ENCODE measurements at places on chromosomes 5 and 9.
A peak's percentile ranks its signal among the peaks of the same experiment; 100 is the strongest.

GRCh38 chr5:122942164-122942914 is 94.2 kb downstream of the PPIC start:
- DNase-seq = no peak

DNA sequence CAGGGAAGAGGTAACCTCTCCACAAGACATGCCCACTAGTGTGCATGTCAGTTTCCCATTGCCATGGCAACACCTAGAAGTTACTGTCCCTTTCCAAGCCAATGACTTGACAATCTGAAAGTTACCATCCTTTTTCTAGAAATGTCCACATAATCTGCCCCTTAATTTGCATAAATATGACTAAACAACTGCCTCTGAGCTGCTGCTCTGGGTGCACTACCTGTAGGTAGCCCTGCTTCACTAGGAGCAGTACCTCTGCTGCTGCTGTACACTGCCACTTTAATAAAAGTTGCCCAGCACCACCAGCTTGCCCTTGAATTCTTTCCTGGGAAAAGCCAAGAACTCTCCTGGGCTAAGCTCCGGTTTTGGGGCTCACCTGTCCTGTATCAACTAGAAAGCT is 392.4 kb downstream of the NTRK2 start:
- DNase-seq = no peak

DNA sequence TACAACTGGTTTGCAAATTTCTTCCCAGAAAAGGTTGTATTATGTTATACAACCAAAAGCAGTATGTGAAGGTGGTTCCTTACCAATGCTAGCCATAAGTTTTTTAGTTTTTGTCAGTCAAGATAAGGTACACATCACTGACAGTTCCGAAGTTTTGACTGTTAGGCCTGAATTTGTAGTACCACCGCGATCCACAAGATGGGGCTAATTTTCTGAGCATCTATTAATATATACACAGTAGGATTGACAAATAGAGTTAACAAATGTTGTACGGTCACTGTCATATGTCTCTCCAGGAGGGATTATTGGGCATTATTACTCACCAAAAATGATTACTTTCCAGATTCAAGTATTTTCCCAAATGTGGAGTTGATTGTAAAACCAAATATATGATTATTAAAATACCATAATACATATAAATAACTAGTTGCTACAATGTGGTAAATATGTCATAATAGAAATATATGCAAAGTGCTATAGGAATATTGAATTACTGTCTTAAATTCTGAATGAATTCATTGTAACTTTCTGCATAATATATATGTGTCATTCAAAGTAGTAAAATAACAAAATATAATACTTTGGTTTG is 28.4 kb upstream of the LRRC19 start:
- peak; percentile 56 for DNase-seq

DNA sequence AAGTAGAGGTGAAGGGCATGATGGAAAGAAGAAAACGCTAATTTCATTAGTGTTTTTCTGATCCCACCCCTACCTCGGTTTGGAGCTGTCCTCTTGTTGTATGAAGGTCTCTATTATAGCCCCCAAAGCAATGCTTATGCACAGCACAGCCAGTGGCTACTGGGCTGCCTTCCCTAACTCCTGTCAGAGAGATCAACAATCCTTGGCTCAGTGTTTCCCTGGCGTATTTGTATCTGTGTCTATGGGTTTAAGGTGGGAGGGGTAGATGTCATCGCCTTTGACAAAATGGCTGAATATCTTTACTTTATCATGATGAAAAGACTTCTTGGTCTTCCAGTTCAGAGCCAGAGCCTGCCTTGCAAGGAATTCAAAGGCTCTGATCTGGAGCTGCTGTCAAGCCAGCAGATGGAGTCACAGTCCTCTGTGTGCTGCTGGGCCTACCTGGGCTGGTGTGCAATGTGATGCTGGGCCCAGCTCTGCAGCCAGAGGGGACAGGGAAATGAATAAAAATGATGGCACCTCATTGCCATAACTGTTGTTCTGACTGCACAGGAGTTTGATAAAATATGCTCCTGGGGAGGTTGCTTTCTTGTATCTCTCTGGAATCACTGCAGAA is 20.1 kb upstream of the HSPA9 start:
- DNase-seq = no peak

GRCh38 chr9:89882930-89883361 is 278.1 kb downstream of the GADD45G start:
- DNase-seq = peak; percentile 19

GRCh38 chr9:132698989-132699388 is 28.7 kb downstream of the GTF3C4 start:
- no peak for DNase-seq

DNA sequence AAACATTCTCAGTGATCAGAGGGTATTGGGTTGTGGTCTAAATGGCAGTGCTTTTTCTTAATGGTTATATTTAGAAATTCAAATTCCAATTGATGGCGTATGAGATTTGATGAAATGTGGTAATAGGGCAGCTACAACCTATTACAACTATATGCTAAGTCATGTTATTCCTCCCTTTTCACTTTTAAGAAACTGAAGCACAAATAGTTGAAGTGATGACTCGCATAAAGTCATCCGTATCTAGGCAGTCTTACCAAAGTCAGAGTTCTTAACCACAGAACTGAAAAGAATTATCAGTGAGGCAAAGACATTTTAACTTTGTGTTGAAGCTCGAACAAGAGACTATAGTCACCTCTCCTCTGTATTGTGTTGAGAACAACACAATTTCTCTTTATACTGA is 28.2 kb downstream of the C9orf152 start:
- DNase-seq = no peak

GRCh38 chr5:83731638-83732037 is 11.0 kb upstream of the HAPLN1 start:
- no peak for DNase-seq

DNA sequence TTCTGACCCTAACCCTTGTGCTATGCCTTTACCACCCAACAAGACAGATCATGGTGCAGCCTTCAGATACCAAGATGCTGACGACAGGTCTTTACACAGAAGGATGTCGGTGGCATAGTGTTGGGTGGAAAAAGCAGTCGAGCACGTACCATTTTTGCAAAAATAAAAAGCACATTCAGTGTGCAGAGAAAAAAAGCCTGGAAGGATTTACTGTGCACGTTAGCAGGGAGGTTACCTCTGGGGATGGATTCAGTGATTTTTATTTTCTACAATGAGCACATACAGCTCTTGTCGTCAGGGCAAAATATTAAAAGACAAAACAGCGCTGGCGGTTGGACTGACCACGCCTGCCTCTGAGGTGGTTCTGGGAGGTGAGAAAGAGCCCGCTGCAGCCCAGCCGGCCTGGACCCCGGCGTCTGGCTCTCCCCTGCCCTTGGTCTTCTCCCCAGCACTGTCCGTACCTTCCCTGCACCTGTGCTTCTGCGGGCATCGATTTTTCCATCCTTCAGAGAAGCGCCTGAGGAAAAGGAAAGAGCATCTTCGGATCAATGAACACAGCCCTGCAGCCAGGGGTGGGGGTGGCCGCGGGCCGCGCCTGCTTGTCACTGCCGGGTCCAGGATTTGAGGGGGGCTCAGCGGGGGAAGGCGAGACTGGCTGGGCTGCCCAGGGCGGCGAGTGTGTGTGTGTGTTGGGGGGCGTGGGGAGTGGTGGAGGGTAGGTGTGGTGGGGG is 200.0 kb upstream of the IER5L start:
- DNase-seq = peak; percentile 46

DNA sequence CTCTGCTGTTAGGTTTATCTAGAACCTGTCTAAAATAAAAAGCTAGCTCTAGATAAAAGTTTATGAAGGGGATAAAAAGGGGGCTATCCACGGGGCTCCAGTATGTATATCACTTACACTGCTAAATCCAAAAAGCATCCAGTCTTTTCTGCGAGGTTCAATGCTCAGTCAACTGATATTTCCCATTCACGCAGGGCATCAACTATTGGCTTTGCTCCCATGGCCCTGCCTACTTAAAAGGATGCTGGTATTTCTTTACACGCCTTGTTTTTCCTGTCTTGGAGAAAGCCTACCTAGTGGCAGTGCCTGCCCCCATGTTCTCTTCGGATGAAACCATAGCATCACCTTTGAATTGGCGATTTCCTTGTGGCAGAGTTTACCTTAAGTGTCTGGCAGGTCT is 8.1 kb downstream of the SPRY4 start:
- no peak for DNase-seq

DNA sequence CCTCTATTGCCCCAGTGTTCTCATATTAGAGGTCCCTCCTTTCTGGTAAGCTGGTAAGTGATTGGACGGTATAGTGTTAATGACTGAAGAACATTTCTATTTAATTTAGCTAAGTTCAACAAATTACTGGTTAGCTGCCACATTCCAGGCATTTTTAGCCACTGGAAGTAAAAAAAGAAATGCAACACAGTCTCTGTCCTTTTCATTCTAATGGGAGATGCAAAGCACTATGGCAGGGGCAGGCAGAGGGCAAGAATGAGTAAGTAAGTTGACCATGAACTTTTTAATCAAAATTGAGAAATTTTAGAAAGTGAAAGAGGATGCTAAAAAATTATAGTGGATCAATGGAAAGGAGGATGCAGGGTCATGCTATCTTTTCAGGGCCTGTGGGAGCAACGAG is 137.4 kb downstream of the GPBP1 start:
- DNase-seq = no peak

DNA sequence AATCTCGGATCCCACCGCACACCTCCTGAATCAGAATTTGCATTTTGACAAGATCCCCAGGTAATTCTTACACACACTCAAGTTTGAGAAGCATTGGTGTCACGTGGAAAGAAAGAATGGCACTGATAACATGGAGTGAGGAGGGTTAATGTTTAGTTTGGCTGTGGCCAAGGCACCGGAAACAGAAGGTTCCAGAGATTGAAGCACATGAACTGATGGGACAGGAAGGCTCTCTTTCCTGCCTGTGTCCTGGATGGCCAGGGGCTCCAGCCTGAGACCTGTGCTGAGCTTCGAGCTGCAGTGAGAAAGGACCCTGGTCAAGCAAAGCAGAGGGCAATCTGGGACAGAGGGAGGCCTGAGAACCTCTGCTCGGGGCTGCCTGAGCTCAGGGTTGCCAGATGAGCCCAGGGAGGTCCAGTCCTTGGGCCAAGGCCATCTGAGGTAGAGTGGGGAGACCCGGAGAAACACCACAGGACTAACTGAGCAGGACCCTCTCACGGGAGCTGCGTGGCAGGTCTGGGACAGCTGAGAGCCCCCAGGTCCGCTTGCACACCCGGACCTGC is 27.3 kb downstream of the AFAP1L1 start:
- no peak for DNase-seq

DNA sequence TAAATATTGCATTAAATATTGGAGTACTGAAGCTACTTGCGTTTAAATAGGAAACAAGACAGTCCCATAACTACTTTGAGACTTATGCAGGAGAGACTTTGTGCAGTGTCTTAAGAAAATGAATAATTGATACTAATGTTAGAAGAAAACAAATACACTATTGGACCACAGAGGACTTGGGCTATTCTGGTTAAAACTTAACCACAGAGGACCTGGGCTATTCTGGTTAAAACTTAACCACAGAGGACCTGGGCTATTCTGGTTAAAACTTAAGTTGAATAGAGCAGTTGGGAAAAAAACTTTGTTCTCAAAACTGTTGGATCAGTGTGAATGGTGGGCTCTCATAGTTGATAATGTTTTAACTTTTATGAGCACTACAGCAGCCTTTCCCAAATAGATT is 141.7 kb downstream of the WDR70 start:
- no peak for DNase-seq

- DNase-seq = no peak
Observed at GRCh38 chr5:127892467-127893207, 189.4 kb downstream of the CCDC192 start.

- no peak for DNase-seq
Observed at GRCh38 chr5:173864126-173865050, 23.8 kb upstream of the CPEB4 start.

- no peak for DNase-seq
Observed at GRCh38 chr9:92709240-92709639, 39.3 kb upstream of the IPPK start.

DNA sequence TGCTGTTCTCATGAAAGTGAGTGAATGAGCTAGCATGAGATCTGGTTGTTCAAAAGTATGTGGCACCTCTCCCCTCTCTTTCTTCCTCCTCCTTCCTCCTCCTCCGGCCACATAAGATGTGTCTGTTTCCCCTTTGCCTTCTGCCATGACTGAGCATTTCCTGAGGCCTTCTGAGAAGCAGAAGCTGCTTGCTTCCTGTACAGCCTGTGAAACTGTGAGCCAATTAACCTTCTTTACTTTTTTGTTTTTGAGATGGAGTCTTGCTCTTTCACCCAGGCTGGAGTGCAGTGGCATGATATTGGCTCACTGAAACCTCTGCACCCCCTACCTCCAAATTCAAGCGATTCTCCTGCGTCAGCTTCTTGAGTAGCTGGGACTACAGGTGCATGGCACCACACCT is 6.1 kb downstream of the S100Z start:
- no peak for DNase-seq

GRCh38 chr5:35081134-35081533 is 33.4 kb upstream of the AGXT2 start:
- no peak for DNase-seq

DNA sequence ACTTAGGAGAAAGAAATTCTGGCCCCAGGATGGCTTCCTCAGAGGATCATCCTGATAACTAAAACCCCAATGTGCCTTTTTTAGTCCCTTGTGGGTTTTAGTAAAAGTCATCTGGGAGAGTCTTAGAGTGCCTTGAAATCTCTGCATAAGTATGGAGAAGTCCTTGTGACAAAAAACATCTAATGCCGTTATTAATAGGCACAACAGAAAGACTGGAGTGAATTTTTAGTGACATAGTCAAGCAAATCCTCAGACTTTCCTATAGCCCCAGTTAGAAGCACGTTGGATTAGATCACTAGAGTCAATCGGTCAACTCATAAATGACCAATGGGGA is 108.2 kb upstream of the MPDZ start:
- no peak for DNase-seq

DNA sequence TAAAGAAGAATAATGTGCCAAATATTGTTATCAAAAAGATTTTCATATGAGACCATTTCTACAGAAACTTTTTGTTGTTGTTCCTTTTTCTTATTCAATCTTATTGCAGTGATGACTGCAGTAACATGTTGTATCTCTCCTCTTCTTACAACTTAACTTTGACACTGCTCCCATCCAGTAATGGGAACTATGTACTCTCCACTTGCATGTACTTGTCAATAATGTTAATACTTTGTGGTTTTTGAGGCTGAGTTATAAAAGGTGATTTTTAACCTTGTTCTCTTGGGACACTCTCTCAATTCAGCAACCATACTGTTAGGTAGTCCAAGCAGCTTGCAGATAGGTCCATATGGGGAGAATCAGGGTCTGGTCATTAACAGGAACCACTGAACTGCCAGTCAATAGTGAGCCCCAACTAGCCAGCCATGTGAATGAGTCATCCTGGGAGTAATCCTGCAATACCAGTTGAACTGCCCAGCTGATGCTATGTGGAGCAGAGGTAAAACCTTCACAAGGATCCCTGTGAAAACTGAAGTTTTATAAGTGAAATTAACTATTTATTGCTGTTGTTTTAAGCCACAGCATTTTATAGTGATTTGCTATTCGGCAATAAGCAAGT is 199.6 kb upstream of the DAB2 start:
- DNase-seq = no peak
